ENCODE measurements at places on chromosomes 4 and X. TPM values are rescaled to one million over a fixed set of nuclear protein-coding genes. Genes with fewer than 3 reads are reported as not detected.

DNA sequence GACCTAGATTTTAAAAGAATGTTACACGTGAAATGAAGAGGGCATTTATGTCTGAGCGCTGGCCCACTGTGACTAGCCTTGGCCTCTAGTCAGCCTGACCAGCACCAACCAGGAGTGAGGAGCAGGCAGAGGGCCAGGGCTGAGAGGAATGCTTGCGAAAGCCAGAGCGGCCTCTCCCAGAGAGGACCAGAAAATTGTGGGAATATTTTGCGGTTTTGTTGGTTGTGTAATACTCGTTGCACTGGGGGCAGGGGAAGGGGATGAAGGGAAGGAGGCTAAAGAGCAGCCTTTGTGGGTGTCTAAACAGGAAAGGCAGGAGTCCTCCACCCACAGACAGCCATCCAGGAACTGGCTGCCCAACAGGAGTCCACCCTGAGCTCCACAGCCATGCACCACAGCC lies 3.8 kb downstream of the GABRE start:
- DNase-seq: peak; percentile 91

Gene TMPRSS11B
- total RNA-seq: not detected

Gene NKX1-1
- not detected for total RNA-seq

- DNase-seq: no peak
Observed at GRCh38 chrX:107323786-107324492, 117.5 kb downstream of the DNAAF6 start.

Gene PRDM5
- total RNA-seq: 8.2 TPM

DNA sequence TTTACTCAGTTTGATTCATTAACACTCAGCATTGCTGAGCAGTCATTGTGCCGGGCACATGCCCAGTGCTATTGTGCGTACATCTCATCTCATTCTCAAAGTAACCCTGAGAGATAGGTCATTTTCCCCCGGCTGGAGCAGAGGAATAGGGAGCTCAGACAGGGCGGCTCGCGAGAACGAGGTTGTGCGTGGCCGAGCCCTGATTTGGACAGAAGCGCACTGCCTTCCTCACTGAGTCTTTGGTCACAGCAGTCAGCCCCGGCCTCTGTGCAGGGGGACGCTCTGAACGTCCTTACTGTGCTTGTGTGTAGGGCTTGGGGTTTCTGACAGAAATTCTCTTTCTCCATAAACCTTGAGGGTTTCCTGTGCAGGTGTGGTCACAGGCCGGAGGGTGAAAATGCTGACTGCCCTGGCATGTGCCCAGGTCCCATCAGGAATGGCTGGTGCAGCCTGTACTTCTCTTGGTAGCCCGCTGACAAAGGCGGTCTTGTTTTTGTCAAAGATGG lies 39.5 kb downstream of the NOP14 start:
- DNase-seq: no peak

Gene PAK3
- total RNA-seq: not detected

DNA sequence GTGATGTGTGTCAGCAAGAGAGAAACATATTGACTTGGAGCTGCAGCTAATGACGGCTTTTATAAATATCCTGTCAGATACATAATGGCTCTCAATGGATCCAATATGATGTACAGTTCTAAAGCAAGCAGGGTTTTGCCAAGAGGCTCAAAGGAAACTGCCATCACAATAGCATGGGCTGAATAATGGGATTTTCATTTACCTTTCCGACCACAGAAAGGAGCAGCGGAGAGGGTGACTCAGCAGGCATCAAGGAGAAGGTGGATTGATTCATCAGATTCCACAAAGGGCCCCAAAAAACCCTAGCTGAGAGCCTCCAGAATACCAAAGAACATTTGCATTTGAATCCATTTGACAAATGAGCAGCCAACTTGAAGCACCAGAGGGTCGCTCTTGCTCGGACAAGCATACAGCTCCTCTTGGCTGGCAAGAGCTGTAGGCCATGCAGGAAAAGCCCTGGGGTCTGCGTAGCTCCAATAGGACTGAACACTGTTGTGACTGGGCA lies 355.7 kb upstream of the NOCT start:
- DNase-seq: no peak

GRCh38 chrX:83759872-83760271 lies 101.1 kb upstream of the CYLC1 start:
- DNase-seq: no peak

DNA sequence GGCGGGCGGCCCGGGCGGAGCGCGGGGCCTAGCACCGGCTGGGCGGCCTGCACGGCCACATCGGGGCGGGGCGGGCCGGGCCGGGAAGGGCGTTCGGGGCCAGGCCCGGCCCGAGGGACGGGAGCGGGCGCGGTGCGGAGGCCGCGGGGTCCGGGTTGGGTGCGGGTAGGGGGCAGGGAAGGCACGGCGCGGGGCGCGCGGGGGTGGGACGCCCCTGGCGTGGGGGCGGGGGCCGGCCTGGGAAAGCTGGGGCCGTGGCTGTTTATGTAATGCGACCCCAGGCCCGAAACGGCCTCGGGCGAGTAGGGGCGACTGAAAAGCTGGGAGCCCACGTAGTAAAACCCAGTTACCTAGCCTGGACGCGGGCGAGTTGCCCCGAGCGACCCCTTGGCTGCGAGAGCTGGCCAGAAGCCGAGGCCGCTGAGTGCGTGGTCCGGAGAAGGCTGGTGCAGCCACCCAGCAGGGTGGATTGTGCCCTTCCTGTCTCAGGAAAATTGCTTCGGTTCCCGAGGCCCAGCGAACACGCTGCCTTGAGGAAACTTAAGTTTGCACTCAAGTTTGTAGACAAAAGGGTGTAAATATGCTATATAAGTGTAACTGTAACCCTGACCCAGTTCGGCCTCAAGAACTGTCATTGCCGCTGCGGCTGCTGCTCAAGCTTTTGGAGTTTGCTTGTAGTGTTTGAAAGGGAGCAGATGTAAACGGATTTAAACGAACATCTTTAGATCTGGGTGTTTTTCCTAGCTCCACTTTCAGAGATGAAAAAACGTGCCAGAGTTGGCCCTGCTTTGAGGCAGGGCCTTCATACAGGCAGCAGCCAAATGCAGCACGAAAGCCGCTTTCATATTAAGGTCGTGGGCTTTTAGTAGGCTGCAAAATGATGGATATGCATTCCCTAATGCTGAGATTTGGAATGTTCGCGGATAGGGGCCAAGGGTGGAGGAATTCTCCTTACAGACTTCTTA lies 674 bp downstream of the SEC24B start:
- peak; percentile 10 for DNase-seq

Gene GPR34
- not detected for total RNA-seq
